CD4-positive, alpha-beta T cell (primary cell): ENCODE measurements at places on chromosomes 6 and 20. TPM values are rescaled to one million over a fixed set of nuclear protein-coding genes. Genes with fewer than 3 reads are reported as not detected.
A peak's percentile ranks its signal among the peaks of the same experiment; 100 is the strongest.

DNA sequence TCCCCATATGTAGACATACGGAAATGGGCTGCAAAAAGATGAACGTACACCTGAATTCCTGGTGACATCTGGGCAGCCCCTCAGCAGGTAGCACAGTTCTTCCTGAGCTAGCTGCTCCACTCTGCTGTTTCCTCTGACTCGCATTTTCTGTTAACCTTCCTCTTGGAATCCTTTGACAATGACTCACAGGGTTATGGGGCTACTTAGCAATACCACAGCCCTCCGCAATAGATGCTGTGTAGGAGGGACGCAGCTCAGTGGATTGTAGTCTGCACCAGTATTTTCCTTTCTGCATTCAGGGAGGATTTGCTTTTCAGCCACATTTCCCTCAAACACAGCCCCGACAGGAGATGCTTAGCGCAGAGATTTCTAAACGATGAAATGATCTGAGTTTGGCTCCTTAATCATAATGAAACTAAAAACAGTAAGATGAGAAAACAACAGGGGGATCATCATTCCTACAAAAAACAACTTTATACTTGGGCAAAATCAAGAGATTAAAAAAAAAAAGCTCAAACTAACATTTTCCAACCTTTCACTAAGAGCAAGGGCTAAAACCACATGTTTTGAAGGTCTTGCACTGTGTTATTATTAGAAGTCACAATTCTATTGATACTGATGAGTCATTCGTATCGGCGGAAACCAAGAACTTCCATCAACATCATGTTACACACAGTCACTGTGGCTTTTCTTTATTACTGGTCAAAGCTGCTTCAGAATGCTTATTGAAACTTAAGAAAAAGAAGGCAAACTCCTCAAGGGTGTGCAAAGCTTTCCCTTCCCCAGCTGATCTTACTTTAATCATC is 12.2 kb downstream of the BACH2 start:
- no peaks in the 10 kb centered on the region for H3K36me3 ChIP-seq
- H3K4me3 ChIP-seq = peak overlapping the region; percentile 54
- no peak for DNase-seq

DNA sequence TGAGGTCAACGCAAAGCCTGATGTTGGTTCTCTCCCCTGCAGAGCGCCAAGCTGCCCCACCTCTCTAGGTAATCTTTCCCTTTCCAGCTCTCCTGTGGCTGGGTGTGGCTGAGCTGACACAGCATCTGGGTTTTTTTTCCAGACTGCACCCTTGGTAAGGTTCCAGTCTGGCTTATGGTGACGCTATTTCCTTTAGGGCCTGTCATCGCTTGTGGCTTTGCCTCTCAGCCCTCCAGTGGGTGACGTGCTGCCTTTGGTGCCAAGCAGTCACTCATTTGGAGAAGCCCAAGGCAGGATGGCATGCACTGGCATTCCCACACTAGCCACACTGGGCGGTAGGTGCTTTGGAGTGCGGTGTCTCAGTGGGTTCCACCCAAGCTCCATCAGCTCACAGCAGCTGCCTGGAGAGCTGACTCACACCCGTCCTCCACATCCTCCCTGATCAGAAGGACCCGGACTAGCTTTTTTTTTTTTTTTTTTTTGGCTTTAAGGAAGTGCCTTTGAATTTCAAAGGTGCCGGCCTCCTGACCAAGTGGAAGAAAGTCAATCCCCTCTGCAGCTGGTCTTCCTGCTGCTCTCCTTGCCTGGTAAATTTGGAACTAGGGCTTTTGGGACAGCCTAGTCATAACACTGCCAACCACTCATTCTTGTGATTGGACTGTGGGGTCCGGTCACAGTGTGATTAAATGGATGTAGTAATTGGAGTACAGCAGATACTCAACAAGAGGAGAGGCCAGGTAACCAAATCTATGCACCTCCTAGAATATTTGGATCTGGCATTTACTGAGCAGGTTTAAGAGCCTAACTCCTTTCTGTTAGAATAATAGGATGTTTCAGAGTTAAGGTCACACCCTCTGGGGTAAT is 153.6 kb downstream of the CD83 start:
- no peaks in the 10 kb centered on the region for H3K36me3 ChIP-seq
- no peak overlapping the region for H3K27ac ChIP-seq
- DNase-seq = peak; percentile 49
- H3K27me3 ChIP-seq = no peaks in the 10 kb centered on the region
- peaks cover 34% of the 10 kb centered on the region for H3K4me1 ChIP-seq
- H3K4me3 ChIP-seq = no peak overlapping the region

DNA sequence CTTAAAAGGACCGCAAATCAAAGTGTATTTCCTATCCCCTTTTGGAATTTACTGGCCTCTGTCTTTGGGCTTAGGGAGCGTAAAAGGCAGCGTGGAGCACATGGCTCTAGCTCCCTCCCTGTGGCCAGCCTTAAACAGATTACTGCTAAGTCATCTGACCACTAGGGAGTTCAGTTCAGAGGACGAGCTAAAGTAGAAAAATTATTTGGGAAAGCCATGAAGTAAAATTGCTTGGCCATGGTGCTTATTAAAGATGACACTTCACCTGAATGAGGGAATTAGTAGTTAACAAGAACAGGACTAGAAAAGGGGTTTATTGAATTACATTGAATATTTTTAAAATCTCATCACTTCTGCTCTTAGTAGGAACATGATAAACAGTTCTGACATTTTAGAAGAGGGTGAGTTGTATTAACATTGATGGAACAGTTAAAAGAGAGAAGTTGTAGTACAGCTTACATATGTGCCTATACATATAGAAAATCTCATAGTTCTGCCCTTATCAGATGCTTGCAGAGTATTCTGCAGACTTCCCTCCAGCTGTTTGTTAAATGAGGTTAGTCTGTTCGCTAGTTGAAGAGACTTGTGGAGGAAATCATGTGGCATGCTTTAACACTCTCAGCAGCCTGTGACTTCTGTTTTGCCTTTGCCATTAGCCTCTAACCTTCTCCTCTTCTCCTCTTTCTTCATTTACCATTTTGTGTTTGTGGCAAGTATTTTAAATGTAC is 31.2 kb upstream of the MAPK13 start:
- peaks cover 30% of the 10 kb centered on the region for H3K4me1 ChIP-seq
- H3K27ac ChIP-seq = peak overlapping the region; percentile 20
- H3K27me3 ChIP-seq = no peaks in the 10 kb centered on the region
- peaks cover 39% of the 10 kb centered on the region for H3K36me3 ChIP-seq
- DNase-seq = no peak

DNA sequence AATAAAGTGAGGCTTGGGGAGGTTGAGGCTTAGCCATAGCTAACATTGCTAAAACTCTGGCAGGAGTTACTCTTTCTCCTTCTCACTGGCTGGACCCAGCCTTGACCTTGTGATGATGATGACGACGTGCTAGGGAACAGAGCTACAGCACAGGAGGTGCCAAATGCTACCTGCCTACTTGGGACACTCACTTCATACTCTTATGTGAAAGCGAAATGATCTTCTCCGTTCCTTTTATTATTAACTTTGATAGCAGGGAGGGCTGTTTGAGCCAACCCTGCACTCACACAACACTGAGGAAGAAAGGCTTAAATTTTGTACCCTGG is 1.2 kb upstream of the ELMO2 start:
- H3K4me3 ChIP-seq = no peak overlapping the region
- no peak for DNase-seq
- no peaks in the 10 kb centered on the region for H3K27me3 ChIP-seq
- no peaks in the 10 kb centered on the region for H3K36me3 ChIP-seq
- peak overlapping the region; percentile 76 for H3K27ac ChIP-seq

Gene SEL1L2
- total RNA-seq = not detected

- H3K36me3 ChIP-seq = no peaks in the 10 kb centered on the region
- H3K27ac ChIP-seq = no peak overlapping the region
- no peak overlapping the region for H3K4me3 ChIP-seq
- peaks cover 36% of the 10 kb centered on the region for H3K27me3 ChIP-seq
- H3K4me1 ChIP-seq = peaks cover 14% of the 10 kb centered on the region
Measured at GRCh38 chr6:17984812-17985670, 2.4 kb downstream of the KIF13A start.
